ENCODE measurements at places on chromosomes 5 and 9. TPM values are rescaled to one million over a fixed set of nuclear protein-coding genes. Genes with fewer than 3 reads are reported as not detected.

Gene DAB2IP
- 5.8 TPM for total RNA-seq

Gene DMRT3
- total RNA-seq: not detected

Gene GLDC
- total RNA-seq: 1.3 TPM

Gene EIF4EBP3
- 15.3 TPM for total RNA-seq

Gene APBB3
- 8.4 TPM for total RNA-seq

Gene ANKRD34B
- total RNA-seq: not detected

Gene C5orf46
- not detected for total RNA-seq

Gene PCDHGA10
- 8.7 TPM for total RNA-seq

Gene OR2V2
- not detected for total RNA-seq

Gene NMUR2
- total RNA-seq: not detected

Gene CNOT8
- total RNA-seq: 48.1 TPM

Gene NRG2
- total RNA-seq: 0.05 TPM

Gene CCL19
- not detected for total RNA-seq

Gene PNPLA7
- 3.3 TPM for total RNA-seq

Gene ASTN2
- 5.5 TPM for total RNA-seq

Gene DIPK1B
- 9.2 TPM for total RNA-seq

Gene EPB41L4A
- total RNA-seq: 5.7 TPM

Gene SLC25A2
- not detected for total RNA-seq

Gene CPLANE1
- 20.3 TPM for total RNA-seq

Gene NREP
- 15.5 TPM for total RNA-seq

Gene SLC6A19
- total RNA-seq: not detected

Gene BARX1
- not detected for total RNA-seq

Gene LMNB1
- 10.2 TPM for total RNA-seq

Gene SLC6A7
- total RNA-seq: not detected

Gene GMCL2
- total RNA-seq: not detected

Gene ZNF658
- total RNA-seq: 2.4 TPM

Gene GRXCR2
- not detected for total RNA-seq

Gene ADAMTS16
- not detected for total RNA-seq

Gene SLC46A2
- total RNA-seq: not detected

Gene VLDLR
- total RNA-seq: 4.2 TPM

Gene CTSV
- not detected for total RNA-seq

Gene SEC24A
- 23.0 TPM for total RNA-seq

Gene CBY3
- total RNA-seq: not detected

Gene TMEM252
- not detected for total RNA-seq

Gene BARHL1
- not detected for total RNA-seq

Gene KDM4C
- 12.1 TPM for total RNA-seq

Gene SV2C
- not detected for total RNA-seq

Gene CARD9
- 0.88 TPM for total RNA-seq

Gene PCDHGA6
- 10.2 TPM for total RNA-seq

Gene CFAP157
- total RNA-seq: not detected

Gene ENHO
- total RNA-seq: not detected

Data from cardiac ventricle fibroblast (primary cell).